HT-29 (cell line): ENCODE measurements at places on chromosomes 11 and 22.

- DNase-seq, result no peak
Measured at GRCh38 chr11:60326955-60327354, at the start of gene MS4A6E. MS4A6E (plus strand) TSS chr11:60327255; CDS start chr11:60334896, 7,641 bp downstream.

DNA sequence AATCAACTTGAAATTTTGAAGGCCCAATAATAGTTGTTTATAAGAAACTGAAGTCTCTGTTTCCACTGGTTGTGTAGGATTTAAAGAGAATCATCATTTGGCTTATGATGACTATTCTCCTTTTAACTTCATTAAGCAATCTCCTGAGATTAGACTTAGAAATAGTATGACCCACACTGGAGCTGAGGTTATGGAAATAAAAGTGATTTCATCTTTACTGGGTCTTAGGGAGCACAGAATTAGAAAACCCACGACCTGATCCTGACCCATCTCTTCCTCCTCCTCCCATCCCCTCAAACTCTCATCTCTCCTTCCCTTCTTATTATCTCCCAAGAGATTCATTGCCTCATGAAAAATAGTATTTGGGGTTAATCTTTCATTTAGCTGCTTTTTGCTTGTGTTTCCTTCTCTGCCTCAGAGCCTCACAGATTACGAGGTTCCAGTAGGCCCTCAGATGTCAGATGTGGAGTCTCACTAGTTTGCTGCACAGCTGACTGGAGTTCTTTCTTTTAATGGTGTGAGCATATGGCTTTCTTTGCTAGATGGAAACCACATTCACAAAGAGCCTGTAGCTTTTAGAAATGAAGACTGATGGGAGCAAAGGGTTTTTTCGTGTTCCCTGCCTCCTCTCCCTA lies 85.0 kb downstream of the ALX4 start:
- no peak for DNase-seq

DNA sequence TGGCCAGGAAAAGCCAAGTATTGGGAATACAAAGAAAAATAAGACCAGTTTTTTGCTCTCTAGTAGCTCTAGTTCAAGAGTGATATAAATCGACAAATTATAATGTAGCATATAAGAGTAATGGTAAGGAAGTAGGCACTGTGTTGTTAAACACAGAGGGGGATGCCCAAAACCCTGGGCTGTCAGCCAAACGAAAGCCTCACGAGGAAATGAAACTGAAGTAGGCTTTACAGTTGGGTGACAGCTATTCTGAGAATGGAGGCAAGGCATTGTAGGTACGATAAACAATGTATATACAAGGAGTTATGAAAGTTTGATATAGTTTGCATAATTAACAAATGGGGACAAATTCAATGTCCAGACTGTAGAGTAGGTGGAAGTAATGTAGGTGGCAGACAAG lies 176.4 kb downstream of the FAM181B start:
- no peak for DNase-seq

DNA sequence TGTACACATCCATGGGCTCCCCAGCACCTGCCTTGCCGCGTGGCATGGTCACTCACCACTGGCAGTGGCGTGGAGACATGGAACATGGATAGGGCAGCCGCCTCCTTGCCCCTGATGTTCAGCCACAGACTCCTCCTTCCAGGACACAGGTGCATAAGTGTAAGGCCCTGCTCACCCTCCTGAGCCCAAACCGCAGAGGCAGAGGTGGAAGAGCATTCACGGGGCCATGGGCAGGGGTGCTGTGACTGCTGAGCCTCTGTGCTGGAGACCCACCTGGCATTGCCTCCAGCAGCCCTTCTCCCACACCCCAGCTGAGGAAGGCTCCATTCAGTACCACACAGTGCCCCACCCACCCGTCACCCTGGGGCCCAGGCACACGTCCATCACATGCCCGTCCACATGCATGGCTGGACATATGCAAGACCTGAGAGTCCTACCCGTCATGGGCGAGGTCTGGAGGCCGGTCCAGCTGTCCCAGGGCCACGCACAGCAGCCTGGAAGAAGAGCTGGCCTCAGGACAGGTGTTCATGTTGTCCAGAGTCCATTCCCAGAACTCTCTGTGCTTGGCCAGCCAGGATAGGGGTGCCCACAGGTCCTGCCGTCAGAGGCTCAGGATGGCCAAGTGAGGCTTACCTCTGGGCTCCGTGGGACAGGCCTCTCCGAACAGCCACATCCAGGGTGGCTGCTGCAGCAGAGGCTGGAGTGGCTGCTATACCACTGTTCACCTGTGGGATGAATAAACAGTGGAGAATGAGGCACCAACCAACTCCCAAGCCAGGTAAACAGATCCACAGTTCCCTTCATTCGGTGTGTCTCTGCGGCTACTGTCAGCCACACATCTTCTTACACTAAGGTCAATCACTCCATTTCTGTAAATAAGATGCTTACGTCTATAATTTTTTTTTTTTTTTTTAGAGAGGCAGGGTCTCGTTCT lies 1.7 kb upstream of the TUBGCP6 start:
- no peak for DNase-seq

- DNase-seq, result no peak
Measured at GRCh38 chr11:67648796-67649613, 1.5 kb downstream of the ACY3 start.

- DNase-seq, result no peak
Measured at GRCh38 chr11:86255896-86256295, 11.3 kb downstream of the EED start.

- DNase-seq, result peak; percentile 74
Measured at GRCh38 chr22:19121631-19122142, 525 bp downstream of the DGCR2 start.

GRCh38 chr22:48761546-48761945 lies 1066.1 kb downstream of the BRD1 start:
- DNase-seq, result no peak

GRCh38 chr11:68825571-68825970 lies 16.1 kb downstream of the CPT1A start:
- DNase-seq, result peak; percentile 68

DNA sequence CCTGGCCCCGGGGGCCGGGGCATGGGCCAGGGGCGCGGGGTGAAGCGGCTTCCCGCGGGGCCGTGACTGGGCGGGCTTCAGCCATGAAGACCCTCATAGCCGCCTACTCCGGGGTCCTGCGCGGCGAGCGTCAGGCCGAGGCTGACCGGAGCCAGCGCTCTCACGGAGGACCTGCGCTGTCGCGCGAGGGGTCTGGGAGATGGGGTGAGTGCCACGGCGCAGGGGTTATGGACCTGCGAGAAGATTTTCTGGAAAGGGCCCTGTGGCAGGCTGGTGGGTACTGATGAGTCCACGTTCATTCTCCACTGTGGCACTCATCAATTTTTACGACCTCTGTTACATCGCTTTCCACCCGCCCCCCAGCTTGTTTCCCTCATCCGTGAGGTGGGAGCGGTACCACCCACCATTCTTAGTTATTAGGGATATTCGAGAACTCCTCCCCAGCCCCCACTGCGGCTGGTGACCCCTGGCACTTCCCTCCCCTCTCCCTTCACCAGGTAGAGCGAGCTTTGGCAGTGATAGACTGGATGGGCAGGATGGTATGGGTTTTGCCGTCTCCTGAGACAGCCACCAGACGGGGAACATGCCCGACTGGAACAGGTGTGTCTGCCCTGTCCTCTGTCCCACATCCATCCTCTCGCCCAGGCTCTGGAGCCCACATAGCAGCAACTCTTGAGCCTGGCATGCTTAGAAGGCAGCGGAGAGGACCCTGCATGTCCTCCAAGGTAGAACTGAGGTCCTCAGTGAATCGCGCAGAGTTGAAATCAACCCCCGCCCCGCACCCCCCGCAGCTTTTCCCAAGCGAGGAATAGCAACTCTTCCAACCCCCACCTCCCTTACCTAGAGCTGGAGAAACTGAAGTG lies 562 bp downstream of the DGAT2 start:
- DNase-seq, result peak; percentile 38

DNA sequence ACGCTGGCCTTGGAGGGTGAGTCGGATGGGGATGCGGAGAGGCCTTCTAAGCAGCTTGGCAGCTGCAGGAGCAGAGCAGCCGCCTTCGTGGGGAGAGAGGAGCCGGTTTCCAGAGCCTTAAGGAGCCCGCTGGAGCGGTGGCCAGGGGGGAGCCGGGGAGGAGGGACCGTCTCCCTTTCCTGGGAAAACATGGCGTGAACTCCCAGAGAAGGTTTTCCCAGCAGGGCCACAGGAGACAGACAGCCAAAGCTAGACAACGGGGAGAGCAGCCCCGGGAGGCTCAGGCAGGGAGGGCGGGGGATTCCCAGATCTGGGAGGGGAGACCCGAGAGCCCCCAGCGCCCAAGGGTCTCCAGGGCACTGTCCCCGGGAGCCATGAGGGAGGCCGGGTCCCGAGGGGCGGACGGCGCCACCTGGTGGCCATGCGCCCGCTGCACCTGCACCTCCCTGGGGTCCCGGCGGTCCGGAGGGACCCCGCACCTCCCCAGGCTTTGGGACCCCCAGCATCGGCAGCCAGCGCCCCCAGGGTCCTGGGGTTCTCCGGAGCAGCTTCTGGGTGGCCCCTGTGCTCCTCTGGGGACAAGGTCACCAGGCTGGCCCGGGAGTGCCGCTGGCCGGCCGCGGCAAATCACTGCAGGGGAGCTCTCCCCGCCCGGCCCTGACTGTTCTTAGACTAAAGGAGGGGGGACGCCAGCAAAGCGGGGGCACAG lies 2.4 kb upstream of the SYT8 start:
- DNase-seq, result peak; percentile 82

- peak; percentile 71 for DNase-seq
Measured at GRCh38 chr22:19178065-19178656, 375 bp downstream of the SLC25A1 start.
